ENCODE measurements at places on chromosomes 1 and 21.
A peak's percentile ranks its signal among the peaks of the same experiment; 100 is the strongest.

- DNase-seq = no peak
Observed at GRCh38 chr1:203069030-203069747, 16.6 kb downstream of the MYOG start.

DNA sequence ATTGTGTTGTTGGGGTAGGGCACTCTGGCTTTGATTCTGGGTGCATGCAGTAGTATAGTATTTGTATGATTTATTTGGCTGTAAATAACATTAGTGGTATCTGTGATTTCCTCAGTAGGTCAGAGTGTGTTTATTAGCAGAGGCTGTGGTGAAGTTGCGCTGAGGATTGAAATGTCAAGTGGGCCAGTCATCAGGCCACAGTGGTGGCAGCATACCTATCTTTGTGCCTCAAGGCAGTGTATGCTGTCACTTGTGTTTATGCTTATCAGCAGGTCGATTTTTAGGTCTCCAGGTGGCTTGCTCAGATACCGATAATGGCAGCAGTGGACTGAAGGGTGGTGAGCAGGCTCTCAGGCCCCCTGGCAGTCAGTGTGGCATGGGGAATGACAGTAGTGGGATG lies 11.3 kb downstream of the LY9 start:
- no peak for DNase-seq

DNA sequence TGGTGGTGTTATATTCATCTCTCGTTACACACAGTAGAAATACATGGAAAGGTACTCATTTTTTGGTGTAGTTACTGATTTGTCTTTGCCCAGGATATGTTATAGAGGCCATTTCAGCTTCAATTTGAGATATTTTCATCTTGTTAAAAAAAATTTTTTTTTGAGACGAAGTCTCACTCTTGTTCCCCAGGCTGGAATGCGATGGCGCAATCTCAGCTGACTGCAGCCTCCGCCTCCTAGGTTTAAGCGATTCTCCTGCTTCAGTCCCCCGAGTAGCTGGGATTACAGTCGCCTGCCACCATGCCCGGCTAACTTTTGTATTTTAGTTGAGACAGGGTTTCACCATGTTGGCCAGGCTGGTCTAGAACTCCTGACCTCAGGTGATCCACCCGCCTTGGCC lies 19.0 kb downstream of the MORC3 start:
- DNase-seq = no peak

DNA sequence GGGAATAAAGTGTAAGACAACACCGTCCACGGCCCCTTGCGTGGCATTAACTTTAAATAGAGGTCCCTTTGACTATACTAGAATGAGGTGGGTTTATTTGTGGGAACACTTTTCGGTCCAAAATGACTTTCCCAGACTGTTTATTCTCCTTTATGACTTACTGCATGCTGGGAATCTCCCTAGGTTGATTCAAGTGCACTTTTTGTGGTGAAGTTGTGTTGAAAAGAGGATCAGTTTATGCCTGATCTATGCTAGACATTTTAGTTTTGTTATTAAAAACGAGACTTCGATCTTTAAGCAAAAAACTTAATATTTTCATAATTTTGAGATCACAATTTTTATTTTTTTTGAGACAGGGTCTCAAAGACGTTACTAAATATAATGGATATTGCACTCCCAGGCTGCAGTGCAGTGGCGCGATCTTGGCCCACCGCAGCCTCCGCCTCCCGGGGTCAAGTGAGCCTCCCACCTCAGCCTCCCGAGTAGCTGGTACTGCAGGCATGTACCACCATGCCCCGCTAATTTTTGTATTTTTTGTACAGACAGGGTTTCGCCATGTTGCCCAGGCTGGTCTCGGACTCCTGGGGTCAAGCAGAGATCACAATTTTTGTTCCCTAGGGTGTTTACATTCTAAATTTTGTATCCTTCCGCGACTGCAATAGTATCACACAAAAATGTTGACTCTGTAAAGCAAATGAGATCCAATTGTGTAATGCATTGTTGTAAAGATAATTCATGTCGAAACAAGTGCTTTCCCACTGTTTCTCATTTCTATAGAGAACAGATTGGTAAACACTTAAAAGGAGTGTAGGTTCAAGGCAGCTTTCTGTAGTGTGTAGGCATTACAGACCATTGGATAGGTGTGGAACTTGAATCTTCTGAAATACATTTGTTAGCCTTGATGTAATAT lies 1.6 kb downstream of the CDC42 start:
- DNase-seq = peak; percentile 52

GRCh38 chr1:211695135-211695816 lies 19.9 kb upstream of the NEK2 start:
- peak; percentile 84 for DNase-seq

- peak; percentile 16 for DNase-seq
Observed at GRCh38 chr1:156582388-156583017, 3.0 kb downstream of the TTC24 start.

GRCh38 chr1:91555821-91556531 lies 55.3 kb downstream of the CDC7 start:
- peak; percentile 50 for DNase-seq

GRCh38 chr1:205715628-205716027 lies 34.4 kb downstream of the NUCKS1 start:
- DNase-seq = no peak

- DNase-seq = no peak
Observed at GRCh38 chr1:69196071-69196470, 371.7 kb upstream of the LRRC7 start.

GRCh38 chr21:35127026-35127425 lies 77.9 kb upstream of the RUNX1 start:
- no peak for DNase-seq

- peak; percentile 24 for DNase-seq
Observed at GRCh38 chr1:112296908-112297307, 99.1 kb upstream of the CTTNBP2NL start.

DNA sequence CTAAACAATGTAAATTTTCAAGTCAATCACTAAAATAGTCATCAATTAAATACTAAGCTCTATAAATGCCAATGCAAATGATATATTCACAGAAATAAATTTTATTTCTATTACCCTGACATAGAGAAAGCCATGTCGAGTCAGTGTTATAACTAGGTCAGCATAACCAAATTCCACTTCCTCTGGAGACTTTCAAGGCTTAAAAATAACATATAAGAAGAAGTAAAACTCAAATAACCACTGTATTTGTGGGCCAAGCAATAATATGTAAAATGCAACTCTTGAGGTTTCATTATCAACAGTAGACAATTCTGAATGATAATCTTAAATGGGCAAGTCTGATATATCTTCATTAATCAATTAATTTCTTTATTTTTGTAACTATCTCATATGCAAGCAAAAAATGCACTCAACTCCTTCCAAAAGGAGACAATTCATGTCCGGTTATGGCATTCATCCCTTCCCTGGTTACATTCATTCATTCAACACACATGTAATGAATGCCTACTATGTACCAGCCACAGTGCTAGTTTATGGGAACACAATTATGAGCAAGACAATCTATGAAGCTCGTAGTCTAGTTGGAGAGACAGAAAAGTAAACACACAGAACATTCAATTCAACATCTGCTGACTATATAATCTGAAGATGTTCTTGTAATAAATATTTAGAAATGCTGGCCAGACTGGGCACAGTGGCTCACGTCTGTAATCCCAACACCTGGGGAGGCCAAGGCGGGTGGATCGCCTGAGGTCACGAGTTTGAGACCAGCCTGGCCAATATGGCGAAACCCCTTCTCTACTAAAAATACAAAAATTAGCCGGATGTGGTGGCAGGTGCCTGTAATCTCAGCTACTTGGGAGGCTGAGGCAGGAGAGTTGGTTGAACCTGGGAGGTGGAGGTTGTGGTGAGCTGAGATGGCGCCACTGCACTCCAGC lies 37.1 kb upstream of the CAP1 start:
- peak; percentile 82 for DNase-seq

DNA sequence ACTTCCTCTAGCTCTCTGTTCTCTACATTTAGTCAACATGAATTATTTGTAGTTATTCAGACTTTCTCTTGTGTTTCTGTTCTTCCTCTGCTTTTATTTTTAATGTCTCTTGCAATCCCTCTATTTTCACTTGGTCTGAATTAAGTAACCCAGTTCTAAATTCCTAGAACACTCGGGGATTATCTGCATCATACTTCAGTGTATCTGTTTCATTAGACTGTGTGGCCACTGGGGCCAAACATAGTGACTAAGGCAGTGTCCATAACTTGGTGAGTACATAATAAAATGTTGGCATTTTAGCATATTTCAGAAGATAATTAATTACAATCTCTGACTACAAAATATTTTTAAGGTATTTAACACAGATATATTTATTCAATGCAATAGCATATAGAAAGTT lies 1087.2 kb upstream of the B3GALT2 start:
- DNase-seq = no peak

- no peak for DNase-seq
Observed at GRCh38 chr1:62198781-62199125, 4.1 kb downstream of the L1TD1 start.

DNA sequence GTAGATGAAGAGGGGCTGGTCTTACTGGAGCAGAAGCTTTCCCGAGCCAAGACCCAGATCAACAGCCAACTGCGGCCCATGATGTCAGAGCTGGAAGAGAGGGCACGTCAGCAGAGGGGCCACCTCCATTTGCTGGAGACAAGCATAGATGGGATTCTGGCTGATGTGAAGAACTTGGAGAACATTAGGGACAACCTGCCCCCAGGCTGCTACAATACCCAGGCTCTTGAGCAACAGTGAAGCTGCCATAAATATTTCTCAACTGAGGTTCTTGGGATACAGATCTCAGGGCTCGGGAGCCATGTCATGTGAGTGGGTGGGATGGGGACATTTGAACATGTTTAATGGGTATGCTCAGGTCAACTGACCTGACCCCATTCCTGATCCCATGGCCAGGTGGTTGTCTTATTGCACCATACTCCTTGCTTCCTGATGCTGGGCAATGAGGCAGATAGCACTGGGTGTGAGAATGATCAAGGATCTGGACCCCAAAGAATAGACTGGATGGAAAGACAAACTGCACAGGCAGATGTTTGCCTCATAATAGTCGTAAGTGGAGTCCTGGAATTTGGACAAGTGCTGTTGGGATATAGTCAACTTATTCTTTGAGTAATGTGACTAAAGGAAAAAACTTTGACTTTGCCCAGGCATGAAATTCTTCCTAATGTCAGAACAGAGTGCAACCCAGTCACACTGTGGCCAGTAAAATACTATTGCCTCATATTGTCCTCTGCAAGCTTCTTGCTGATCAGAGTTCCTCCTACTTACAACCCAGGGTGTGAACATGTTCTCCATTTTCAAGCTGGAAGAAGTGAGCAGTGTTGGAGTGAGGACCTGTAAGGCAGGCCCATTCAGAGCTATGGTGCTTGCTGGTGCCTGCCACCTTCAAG lies 57.3 kb downstream of the LAMC2 start:
- no peak for DNase-seq

GRCh38 chr1:15627343-15627988 lies 10.2 kb downstream of the DDI2 start:
- DNase-seq = peak; percentile 76

DNA sequence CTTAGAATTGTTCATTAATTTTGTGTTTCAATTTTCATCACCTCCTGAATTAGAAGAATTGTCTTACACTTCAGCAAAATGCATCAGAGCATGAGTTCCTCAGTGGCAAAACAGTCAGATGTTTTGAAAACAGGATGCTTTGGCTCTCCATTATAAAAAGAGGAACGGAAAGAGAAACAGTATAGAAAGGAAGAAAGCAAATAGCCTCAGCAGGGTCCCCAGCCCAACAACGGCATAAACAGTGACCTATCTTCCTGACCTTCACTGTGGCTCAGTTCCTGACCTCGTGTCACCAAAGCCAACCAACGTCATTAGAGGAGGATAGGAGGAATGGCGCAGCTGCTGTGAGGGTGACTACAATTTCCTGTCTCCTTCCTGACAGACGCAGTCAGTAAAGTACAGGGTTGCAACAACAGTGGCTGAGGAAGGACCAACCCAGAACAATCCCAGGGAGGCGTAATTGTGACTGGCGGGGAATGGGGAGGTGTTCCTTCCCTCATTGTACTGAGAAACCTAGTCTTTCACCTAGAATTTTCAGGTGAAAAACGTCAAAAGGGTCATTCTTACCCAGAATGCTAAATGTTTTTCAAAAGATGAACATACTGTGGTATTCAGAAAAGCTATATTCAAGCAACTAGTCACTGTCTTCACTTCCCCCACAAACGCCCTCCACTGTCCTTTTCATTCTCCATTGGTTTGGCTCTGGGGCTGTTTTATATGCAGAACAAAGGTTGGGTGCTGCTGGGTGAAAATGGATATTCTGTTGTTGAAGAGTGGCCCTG lies 197.9 kb upstream of the SGIP1 start:
- peak; percentile 96 for DNase-seq

- no peak for DNase-seq
Observed at GRCh38 chr1:4175566-4176405, 275.7 kb upstream of the C1orf174 start.

GRCh38 chr1:172345077-172345476 lies 75.4 kb upstream of the C1orf105 start:
- DNase-seq = peak; percentile 66

DNA sequence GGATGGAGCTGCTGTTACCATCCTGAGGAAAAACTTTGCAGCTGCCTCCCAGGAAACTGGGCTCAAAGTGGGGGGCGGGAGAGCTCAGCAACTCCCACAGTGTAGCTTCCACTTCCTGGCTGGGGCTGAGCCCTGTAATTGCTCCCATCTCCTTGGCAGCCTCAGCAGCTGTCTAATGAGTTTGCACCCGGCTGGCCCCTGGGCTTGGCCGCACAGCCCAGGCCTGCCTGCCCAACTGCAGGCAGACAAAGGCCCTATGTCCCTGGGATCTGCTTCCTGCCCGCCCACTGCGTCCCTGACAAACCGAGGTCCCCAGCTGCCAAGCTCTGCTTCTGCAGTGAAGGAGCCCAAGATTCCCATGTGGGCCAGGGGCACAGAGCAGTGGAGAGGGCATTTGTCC lies 30.1 kb downstream of the EDN2 start:
- DNase-seq = no peak

DNA sequence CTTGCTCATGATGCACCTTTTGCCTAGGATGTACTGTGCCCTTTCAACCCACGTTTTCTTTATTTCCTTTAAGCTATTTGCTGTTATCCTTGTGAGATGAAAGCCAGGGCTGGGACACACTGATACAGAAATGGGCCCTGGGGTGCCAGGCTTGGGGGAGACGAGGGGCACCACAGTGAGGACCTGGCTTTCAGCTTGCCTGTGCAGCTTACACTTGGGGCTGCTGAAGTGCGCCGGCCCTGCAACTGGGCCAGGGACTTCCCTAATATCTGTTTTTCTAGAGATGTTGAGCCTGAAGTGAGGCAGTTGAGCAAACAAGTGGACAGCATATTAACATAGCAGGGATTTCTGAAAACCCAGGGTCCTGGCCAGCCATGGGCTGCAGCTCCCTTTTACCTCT lies 42.5 kb upstream of the SLC19A1 start:
- DNase-seq = no peak

- DNase-seq = no peak
Observed at GRCh38 chr1:172377565-172377964, 42.9 kb upstream of the C1orf105 start.

- no peak for DNase-seq
Observed at GRCh38 chr1:113812661-113813135, 422 bp upstream of the RSBN1 start.

DNA sequence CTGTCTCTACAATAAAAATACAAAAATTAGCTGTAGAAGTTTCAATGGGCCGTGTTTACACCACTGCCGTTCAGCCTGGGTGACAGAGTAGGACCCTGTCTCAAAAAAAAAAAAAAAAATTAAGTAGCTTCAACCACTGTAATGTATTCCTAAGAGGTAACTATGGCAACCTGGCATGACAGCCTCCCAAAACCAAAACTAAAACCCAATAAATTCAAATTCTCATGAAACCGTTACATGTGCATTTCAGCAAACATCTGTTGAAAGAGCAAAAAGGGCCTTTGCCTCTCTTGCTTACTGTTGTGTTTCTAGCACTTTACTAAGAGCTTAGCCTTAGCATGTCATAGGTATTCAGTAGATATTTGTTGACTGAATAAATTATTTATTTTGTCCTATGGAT lies 33.5 kb downstream of the ODR4 start:
- DNase-seq = peak; percentile 41
